ENCODE measurements at places on chromosomes 7 and 10.

- no peaks in the 10 kb centered on the region for H3K36me3 ChIP-seq
- no peaks in the 10 kb centered on the region for H3K27me3 ChIP-seq
- no peak overlapping the region for H3K4me3 ChIP-seq
- DNase-seq, result no peak
Measured at GRCh38 chr7:137942484-137943115, 59.3 kb downstream of the CREB3L2 start.

DNA sequence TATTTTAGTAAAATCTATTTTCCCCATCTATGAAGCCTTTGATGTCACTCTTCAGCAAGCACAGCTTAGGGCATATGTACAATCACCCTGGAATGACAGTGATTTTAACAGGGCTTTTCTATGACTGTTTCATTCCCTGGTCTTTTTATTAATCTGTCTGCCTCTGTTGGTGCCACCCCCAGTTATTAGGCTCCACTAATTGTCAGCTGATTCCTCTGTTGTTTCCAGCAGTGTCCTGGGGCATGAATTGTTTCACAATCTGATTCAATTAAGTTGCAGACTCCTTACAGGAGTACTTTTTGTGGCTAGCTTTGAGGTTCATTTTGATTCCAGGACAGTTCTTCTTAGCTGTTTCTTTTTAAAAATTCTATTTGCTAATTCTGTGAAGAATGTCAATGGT, 38.6 kb downstream of the MYO3A start:
- DNase-seq, result no peak
- H3K36me3 ChIP-seq, result no peaks in the 10 kb centered on the region
- no peaks in the 10 kb centered on the region for H3K4me1 ChIP-seq
- H3K27ac ChIP-seq, result no peak overlapping the region
- no peak overlapping the region for H3K4me3 ChIP-seq
- no peaks in the 10 kb centered on the region for H3K27me3 ChIP-seq

- H3K27ac ChIP-seq, result no peak overlapping the region
- no peaks in the 10 kb centered on the region for H3K27me3 ChIP-seq
- H3K4me1 ChIP-seq, result no peaks in the 10 kb centered on the region
- H3K36me3 ChIP-seq, result no peaks in the 10 kb centered on the region
- H3K4me3 ChIP-seq, result no peak overlapping the region
Measured at GRCh38 chr10:61471491-61471890, 18.3 kb upstream of the TMEM26 start.

- no peak overlapping the region for H3K27ac ChIP-seq
- H3K4me1 ChIP-seq, result no peaks in the 10 kb centered on the region
- no peaks in the 10 kb centered on the region for H3K27me3 ChIP-seq
- no peak for DNase-seq
- no peaks in the 10 kb centered on the region for H3K36me3 ChIP-seq
Measured at GRCh38 chr7:158592541-158592940, 4.9 kb upstream of the PTPRN2 start.

GRCh38 chr10:81081887-81082620, 544.4 kb downstream of the SH2D4B start:
- H3K27ac ChIP-seq, result no peak overlapping the region
- no peak overlapping the region for H3K4me3 ChIP-seq
- H3K4me1 ChIP-seq, result no peaks in the 10 kb centered on the region
- no peaks in the 10 kb centered on the region for H3K27me3 ChIP-seq

DNA sequence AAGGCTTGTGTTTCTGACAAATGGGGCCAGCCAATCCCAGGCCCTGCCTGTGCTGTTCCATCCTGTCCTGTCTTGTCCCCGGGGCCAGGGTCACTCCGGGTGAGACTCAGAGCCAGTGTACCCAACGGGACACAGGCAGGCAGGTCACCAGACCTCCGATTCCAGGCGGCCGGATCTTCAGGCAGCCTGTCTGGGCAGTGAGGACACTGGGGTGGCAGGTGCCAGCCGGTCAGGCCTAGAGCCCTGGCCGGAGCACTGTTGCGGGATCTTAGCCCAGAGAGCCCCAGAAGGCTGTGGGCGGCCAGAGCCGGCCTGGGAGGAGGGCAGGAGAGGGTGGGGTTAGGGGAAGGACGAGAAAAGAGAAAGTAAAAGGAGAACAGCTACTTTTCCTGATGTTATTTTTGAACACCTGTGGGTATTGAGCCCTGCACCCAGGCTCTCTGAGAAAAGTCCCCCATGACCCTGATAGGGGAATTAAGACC, 134.3 kb upstream of the TNRC18 start:
- no peaks in the 10 kb centered on the region for H3K36me3 ChIP-seq
- peaks cover 9% of the 10 kb centered on the region for H3K27me3 ChIP-seq
- H3K4me3 ChIP-seq, result peak overlapping the region; percentile 83
- H3K27ac ChIP-seq, result peak overlapping the region; percentile 99
- peaks cover 45% of the 10 kb centered on the region for H3K4me1 ChIP-seq
- no peak for DNase-seq

- H3K27ac ChIP-seq, result no peak overlapping the region
- peaks cover 9% of the 10 kb centered on the region for H3K4me1 ChIP-seq
- DNase-seq, result no peak
- H3K4me3 ChIP-seq, result no peak overlapping the region
- H3K27me3 ChIP-seq, result no peaks in the 10 kb centered on the region
Measured at GRCh38 chr10:121675344-121675743, 77.1 kb upstream of the FGFR2 start.

- H3K27me3 ChIP-seq, result peaks cover 4% of the 10 kb centered on the region
- DNase-seq, result no peak
- H3K27ac ChIP-seq, result no peak overlapping the region
- no peaks in the 10 kb centered on the region for H3K36me3 ChIP-seq
- H3K4me1 ChIP-seq, result no peaks in the 10 kb centered on the region
- H3K4me3 ChIP-seq, result no peak overlapping the region
Measured at GRCh38 chr7:96088579-96088978, 233.3 kb downstream of the SLC25A13 start.

GRCh38 chr7:155533120-155533826, 13.1 kb downstream of the CNPY1 start:
- H3K27me3 ChIP-seq, result peaks cover 10% of the 10 kb centered on the region
- peak overlapping the region; percentile 48 for H3K4me3 ChIP-seq
- DNase-seq, result no peak
- no peaks in the 10 kb centered on the region for H3K36me3 ChIP-seq

GRCh38 chr10:73338801-73339368, 19.8 kb downstream of the CFAP70 start:
- H3K27me3 ChIP-seq, result no peaks in the 10 kb centered on the region
- no peaks in the 10 kb centered on the region for H3K36me3 ChIP-seq
- H3K4me3 ChIP-seq, result no peak overlapping the region
- no peaks in the 10 kb centered on the region for H3K4me1 ChIP-seq

DNA sequence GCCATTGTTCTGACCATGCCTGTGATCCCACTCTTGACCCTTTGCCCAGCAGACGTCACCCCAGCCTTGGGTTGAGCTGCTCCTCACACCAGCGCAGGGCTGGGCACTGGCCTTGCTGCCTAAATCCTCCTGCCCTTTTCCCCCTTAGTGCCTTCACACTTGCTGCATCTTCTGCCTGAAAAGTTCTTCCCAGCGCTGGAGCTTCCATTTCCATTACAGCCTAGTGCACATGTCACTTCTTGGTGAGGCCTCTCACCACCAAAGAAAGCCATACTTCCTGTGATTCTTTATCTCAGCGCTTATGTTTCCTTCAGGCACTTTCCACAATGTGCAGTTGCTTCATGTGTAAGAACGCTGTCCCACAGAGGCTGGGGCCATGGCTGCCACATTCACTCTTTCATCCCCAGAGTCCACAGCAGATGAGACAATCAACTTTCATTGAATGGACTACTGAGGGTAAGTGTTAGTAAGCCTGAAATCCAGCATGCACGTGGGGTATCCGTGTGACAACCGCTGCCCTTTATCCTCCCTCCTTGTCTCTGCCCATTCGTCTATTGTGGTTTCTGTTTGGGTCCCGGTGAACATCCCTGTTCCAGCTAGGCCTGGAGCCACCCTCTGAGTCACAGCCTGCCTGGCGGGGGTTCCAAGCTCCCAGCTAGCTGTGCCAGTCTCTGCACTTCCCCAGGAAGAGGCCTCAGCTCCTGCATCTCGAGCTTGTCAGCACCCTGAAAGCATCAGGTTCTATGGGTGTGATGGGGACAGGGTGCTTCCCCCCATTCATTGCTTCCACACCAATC, 37.3 kb downstream of the ADRA2A start:
- no peak overlapping the region for H3K4me3 ChIP-seq
- H3K36me3 ChIP-seq, result no peaks in the 10 kb centered on the region
- DNase-seq, result no peak
- H3K27me3 ChIP-seq, result no peaks in the 10 kb centered on the region
- no peaks in the 10 kb centered on the region for H3K4me1 ChIP-seq
- H3K27ac ChIP-seq, result no peak overlapping the region

DNA sequence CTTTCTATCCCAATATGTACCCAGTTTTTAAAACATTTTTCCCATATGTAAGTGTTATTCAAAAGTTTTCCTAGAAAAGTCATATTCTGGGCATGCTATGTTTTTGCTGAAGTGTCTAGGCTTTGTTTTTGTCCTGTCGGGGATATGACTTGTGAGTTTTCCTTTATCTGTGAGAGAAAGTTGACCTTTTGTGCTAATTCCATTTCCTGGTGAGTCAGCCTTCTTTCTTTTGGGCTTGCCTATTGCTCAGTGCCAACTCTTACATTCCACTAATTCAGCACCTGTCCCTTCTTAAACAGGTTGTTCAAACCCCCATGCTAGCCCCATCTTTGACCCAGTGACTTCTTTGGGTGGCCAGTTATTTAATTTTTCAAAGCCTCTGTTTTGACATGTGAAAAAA, 146.2 kb downstream of the AHR start:
- no peak overlapping the region for H3K4me3 ChIP-seq
- no peaks in the 10 kb centered on the region for H3K36me3 ChIP-seq
- no peaks in the 10 kb centered on the region for H3K27me3 ChIP-seq
- no peak overlapping the region for H3K27ac ChIP-seq
- DNase-seq, result no peak

- H3K4me1 ChIP-seq, result peaks cover 92% of the 10 kb centered on the region
- no peak overlapping the region for H3K4me3 ChIP-seq
- DNase-seq, result no peak
- no peaks in the 10 kb centered on the region for H3K27me3 ChIP-seq
Measured at GRCh38 chr7:7323352-7323751, 141.0 kb downstream of the C1GALT1 start.

DNA sequence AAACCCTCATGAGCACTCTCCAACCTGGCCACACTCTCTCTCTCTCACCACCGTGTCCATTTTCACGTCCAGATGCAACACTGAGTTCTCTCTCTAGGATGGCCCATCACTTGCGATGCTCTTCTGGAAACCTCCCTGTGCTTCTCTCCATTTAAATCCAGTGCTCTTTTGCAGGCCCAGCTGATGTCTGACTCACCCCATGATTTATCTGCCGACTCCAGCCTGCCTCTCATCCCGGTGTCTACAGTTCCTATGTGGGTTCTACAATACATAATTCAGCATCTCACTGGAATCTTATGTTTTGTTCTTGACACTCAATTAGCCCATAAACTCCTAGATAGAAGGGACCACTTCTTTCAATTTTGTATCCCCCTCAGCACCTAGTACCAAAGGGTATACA, 5.0 kb downstream of the TPK1 start:
- no peaks in the 10 kb centered on the region for H3K4me1 ChIP-seq
- no peak overlapping the region for H3K4me3 ChIP-seq
- no peaks in the 10 kb centered on the region for H3K27me3 ChIP-seq
- H3K36me3 ChIP-seq, result no peaks in the 10 kb centered on the region
- no peak overlapping the region for H3K27ac ChIP-seq

- H3K4me3 ChIP-seq, result no peak overlapping the region
- H3K27me3 ChIP-seq, result no peaks in the 10 kb centered on the region
- no peaks in the 10 kb centered on the region for H3K36me3 ChIP-seq
- no peaks in the 10 kb centered on the region for H3K4me1 ChIP-seq
Measured at GRCh38 chr7:115216652-115217051, 294.8 kb downstream of the MDFIC start.

- no peaks in the 10 kb centered on the region for H3K4me1 ChIP-seq
- H3K36me3 ChIP-seq, result no peaks in the 10 kb centered on the region
- H3K27ac ChIP-seq, result no peak overlapping the region
- DNase-seq, result no peak
- no peaks in the 10 kb centered on the region for H3K27me3 ChIP-seq
Measured at GRCh38 chr10:104807581-104808310, 166.7 kb downstream of the SORCS3 start.

DNA sequence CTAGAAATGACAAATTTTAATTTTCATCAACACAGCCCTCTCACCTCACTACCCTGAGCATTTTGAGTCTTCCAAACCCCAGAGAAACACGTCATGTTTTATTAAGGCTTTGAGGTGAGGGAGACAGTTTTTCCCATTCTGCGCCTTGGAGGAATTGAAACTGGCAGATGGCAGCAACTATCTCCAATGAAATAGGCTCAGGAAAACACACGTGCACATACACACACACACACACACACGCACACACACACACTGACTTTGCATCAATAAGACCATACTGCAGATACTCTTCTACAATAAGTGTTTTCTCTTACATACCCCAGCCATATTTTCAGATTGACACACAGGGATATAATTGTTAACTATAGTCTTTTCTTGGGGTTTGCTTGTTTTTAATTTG, 3.2 kb upstream of the SFTPA2 start:
- H3K27ac ChIP-seq, result no peak overlapping the region
- no peaks in the 10 kb centered on the region for H3K4me1 ChIP-seq
- DNase-seq, result no peak
- no peak overlapping the region for H3K4me3 ChIP-seq
- H3K36me3 ChIP-seq, result no peaks in the 10 kb centered on the region
- no peaks in the 10 kb centered on the region for H3K27me3 ChIP-seq

DNA sequence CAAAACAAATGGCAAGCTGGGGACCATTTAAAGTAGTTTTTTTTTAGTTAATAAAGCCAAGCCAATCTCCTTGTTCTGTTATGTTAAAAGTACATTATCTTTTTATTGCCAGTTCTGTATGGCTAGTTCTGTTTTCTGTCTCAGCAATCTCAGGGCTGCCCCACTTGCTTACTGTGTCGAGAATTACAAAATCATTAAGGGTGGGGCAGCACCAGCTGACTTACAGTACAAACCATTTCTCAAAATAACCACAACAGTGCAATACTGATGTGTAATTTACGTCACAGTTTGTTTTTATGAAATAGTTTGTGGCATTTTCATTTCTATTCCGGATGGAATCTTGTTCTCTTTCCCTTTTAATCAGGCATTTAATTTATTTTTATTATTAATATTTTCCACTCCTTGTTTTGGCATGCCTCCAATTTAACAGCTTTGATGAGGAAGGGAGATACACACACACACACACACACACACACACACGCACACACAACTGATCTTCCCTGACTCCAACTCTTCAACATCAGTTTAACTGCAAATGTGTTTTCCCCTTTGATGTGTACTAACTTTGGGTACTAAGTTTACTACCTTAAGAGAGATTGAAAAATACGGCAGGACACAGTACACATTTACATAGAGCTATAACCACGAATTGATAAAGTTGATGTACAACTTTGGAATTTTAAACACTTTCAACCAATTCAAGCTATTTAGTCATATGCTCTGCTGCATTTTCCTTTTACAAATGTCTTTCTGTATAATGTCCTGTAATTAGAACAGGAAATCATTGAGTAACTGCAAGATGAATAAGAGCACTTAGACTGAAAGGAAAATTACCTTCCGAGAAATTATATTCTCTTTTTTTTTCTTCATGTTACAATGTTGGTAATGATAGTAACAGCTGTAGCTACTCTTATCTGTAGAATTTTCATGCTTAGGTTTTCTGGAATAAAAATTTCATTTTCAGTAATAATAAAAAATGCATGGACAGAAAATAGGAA, 91.5 kb downstream of the ARID5B start:
- H3K27ac ChIP-seq, result peak overlapping the region; percentile 86
- DNase-seq, result no peak
- H3K27me3 ChIP-seq, result no peaks in the 10 kb centered on the region
- peaks cover 35% of the 10 kb centered on the region for H3K4me1 ChIP-seq

Data from esophagus squamous epithelium (tissue), 5 donors.